ENCODE measurements at places on chromosomes 1 and 21.
A peak's percentile ranks its signal among the peaks of the same experiment; 100 is the strongest.

DNA sequence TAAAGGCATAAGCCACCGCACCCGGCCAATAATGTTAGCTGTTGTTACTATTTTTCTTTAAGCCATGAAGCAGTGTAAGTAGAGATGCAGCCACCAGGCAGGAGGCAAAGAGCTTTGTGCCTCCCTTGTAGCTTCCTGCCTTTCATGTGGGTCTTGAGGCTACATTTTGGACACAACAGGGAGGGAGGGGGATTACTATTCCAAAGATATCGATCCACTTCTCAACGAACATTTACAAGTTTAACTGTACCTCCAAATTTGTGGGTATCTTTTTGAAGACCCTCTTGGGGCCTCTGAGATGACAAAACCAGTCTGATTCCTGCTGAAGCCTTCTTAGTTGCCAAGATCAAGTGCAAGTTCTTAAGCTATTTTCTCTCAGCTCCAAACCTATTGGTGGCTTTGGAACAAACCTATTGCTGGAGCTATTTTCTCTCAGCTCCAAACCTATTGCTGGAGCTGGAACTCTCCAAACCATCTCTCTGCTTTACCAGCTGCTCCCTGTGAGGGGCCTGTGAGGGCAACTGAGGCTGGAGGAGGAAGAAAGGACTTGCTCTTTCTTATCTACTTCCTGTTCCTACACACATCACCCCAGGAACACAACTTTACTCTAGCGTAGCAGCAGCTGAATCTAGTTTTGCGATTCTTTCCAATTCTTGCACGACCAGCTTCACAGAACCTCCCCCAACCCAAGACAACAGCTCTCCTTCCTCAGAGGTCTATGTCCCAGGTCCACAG is 16.1 kb upstream of the RCAN3 start:
- DNase-seq, result no peak

- no peak for DNase-seq
Observed at GRCh38 chr1:44919400-44919799, 67.0 kb downstream of the EIF2B3 start.

GRCh38 chr1:79988401-79988800 is 981.9 kb upstream of the ADGRL4 start:
- no peak for DNase-seq

DNA sequence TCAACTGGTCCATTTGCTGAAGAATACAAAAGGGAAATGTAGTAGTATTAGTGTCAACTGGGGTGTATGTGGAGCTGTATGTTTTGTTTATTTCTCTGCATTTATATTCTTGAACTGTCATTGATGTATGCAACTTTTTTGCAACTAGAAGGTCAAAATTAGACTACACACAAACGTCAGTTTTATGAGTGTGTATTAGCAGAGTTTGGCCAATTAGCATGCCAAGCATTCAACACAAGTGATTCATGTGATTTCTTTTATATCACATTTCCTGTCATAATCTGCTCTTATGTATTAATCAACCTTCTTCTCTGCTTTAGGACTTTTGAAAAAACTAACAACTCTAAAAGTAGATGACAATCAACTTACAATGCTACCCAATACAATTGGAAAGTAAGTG is 211.1 kb downstream of the LRRC40 start:
- DNase-seq, result no peak

GRCh38 chr1:221777431-221778072 is 35.7 kb upstream of the DUSP10 start:
- no peak for DNase-seq

GRCh38 chr1:241034203-241034936 is 322.6 kb downstream of the RGS7 start:
- no peak for DNase-seq

DNA sequence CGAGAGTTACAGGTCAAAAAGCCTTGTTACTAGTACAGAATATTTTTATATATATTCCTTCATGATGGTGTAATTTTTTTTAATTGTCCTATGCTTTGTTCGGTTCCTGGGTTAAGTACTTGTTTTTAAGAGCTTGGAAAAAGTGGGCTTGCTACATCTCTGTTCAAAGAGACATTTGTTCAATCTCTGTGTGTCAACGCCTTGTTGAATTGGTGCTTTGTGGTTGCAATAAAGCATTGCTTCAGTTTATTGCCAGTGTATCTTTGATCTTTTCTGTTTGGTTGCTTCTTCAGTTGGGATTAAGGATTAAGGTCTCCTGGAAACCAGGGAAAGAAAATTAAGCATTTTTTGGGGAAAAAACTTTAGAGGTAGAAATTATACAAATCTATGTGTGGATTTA is 47.7 kb upstream of the DNASE2B start:
- DNase-seq, result no peak

GRCh38 chr1:50183378-50184133 is 74.8 kb downstream of the ELAVL4 start:
- peak; percentile 51 for DNase-seq

DNA sequence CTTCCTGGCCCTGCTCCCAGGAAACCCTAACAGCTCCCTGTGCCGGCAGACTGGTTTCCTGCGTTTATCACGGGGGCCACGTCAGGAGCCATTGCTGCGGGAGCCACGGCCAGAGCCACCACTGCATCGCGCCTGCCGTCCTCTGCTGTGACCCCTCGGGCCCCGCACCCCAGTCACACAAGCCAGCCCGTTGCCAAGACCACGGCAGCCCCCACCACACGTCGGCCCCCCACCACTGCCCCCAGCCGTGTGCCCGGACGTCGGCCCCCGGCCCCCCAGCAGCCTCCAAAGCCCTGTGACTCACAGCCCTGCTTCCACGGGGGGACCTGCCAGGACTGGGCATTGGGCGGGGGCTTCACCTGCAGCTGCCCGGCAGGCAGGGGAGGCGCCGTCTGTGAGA is 26.1 kb downstream of the RNF223 start:
- DNase-seq, result no peak

- no peak for DNase-seq
Observed at GRCh38 chr1:173190101-173190936, 16.8 kb downstream of the TNFSF4 start.

DNA sequence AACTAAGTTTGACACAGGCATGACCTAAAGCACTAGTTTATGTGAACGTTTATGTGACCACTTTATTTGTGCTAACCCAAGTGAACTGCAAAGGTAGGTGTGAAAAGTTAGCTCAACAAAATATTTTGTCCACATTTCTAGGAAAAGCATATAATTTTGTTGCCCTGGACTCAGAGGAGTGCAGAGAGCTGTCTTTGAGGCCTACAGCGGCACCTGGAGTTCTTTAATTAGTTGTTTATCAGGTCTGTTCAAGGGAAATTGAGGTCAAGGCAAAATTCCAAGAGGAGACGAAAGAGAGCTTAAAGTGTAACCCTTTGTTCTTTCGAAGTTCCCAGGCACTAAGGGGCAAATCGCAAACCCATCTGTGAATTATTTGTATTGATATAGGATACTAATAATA is 1.3 kb downstream of the GIPC2 start:
- DNase-seq, result no peak

DNA sequence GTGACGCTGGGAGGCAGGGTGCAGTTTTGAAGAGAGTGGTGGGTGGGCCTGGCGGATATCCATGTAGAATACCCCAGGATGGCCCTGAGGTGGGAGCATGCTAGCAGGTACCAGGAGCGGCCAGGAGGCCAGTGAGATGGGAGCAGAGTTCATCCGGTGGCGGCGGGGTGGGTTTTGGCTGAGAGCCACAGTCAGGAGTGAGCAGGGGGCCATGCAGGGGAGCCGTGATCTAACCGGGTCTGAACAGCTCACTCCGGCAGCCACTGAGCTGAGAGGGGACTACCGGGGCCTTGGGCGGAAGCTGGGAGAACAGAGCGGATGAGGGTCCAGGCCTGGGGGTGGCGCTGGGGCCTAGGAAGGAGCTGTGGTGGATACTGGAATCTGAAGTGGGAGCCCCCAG is 47.6 kb upstream of the LRP8 start:
- DNase-seq, result no peak

- DNase-seq, result peak; percentile 46
Observed at GRCh38 chr21:39125752-39126485, 57.3 kb downstream of the PSMG1 start.

- no peak for DNase-seq
Observed at GRCh38 chr21:38671773-38672172, 134.0 kb upstream of the ETS2 start.

GRCh38 chr1:58929671-58930325 is 146.0 kb upstream of the JUN start:
- DNase-seq, result no peak

DNA sequence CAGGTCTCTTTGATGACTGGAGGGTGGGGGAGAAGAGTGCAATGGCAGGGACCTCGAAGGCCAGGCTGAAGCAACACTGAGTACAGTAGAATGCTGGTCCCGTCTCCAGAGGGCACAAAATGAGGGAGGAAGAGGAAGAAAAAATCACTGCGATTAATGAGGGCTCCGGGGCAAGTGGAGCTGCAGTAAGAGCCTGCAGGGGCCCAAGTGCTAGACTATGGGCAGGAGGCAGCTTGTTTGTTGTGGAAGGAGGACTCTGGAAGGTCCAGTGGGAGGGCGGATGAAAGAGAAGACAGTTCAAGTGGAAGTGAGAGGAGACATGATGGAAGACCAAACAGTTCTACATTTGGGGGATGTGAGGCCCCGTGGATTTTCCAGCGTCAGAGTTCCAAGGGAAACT is 17.4 kb downstream of the TMCC2 start:
- no peak for DNase-seq

GRCh38 chr1:87472716-87473115 is 144.0 kb downstream of the LMO4 start:
- no peak for DNase-seq

GRCh38 chr1:41802532-41803501 is 115.9 kb downstream of the HIVEP3 start:
- no peak for DNase-seq

GRCh38 chr1:93442741-93443140 is 5.2 kb upstream of the FNBP1L start:
- no peak for DNase-seq

- DNase-seq, result no peak
Observed at GRCh38 chr21:28167366-28167765, 825.3 kb downstream of the LTN1 start.

Data from glutamatergic neuron (in vitro differentiated cells).